Uterus (tissue), 4 donors: ENCODE measurements at places on chromosomes 1 and 21. TPM values are rescaled to one million over a fixed set of nuclear protein-coding genes. Genes with fewer than 3 reads are reported as not detected.

DNA sequence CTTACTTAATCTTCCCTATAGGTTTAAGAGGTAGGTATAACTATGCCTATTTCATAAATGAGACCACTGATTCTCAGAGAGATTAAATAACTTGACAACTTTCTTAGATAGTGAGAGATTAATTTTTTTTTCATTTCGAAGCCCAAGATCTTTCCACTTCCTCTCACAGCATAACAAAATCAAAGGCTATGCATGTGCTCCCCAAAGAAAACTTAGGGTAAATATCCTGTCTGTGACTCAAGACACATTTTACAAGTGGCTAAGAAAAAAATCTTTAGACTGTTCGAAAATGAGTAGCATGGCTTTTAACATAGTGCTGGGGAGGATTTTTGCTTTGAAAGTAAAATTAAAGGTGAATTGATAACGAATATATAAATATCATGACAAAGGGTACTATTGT lies 8.2 kb upstream of the C1orf141 start:
- H3K4me1 ChIP-seq: no peaks in the 10 kb centered on the region
- H3K4me3 ChIP-seq: no peak overlapping the region
- H3K27ac ChIP-seq: no peak overlapping the region
- H3K27me3 ChIP-seq: no peaks in the 10 kb centered on the region
- no peak for DNase-seq
- no peaks in the 10 kb centered on the region for H3K36me3 ChIP-seq

DNA sequence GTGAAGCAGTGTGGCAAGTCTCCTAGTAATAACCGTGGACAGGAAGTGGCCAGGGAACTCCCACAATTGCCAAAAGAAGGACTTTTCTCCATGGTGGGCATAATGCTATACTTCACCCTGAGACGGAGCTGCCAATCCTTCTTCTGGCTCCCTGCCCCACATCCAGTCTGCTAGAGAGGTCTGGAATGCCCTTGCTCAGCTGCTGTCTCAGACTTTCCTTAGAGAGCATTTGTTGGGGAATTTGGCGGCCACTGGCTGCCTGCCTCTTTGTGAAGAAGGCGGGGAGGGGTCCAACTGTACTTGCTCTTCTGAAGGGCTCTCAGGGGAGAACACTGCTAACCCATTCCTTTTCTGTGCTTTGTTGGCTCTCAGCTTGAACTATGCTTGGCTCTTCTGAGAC lies 123.7 kb upstream of the EDN2 start:
- H3K4me3 ChIP-seq: no peak overlapping the region
- H3K4me1 ChIP-seq: no peaks in the 10 kb centered on the region
- no peak overlapping the region for H3K27ac ChIP-seq
- no peaks in the 10 kb centered on the region for H3K27me3 ChIP-seq
- H3K36me3 ChIP-seq: no peaks in the 10 kb centered on the region

The ADAMTS5 gene
- 99.7 TPM for total RNA-seq

- H3K27ac ChIP-seq: no peak overlapping the region
- H3K27me3 ChIP-seq: no peaks in the 10 kb centered on the region
- H3K36me3 ChIP-seq: no peaks in the 10 kb centered on the region
Observed at GRCh38 chr1:240998024-240998423, 359.0 kb downstream of the RGS7 start.

- H3K27ac ChIP-seq: no peak within 1 kb of the TSS
- H3K4me1 ChIP-seq: no peaks in the 10 kb centered on the region
- H3K27me3 ChIP-seq: no peaks in the 10 kb centered on the region
- no peak for DNase-seq
- no peaks in the 10 kb centered on the region for H3K36me3 ChIP-seq
- no peak within 1 kb of the TSS for H3K4me3 ChIP-seq
Observed at GRCh38 chr1:68449901-68450300, at the start of gene RPE65. Gene RPE65, minus strand, starts transcription at chr1:68449954. Its CDS starts 49 bp downstream, at chr1:68449905.

- no peak overlapping the region for H3K27ac ChIP-seq
- H3K27me3 ChIP-seq: no peaks in the 10 kb centered on the region
- DNase-seq: no peak
- no peak overlapping the region for H3K4me3 ChIP-seq
- no peaks in the 10 kb centered on the region for H3K4me1 ChIP-seq
- H3K36me3 ChIP-seq: no peaks in the 10 kb centered on the region
Observed at GRCh38 chr21:46214478-46215340, 13.9 kb downstream of the LSS start.

- H3K27ac ChIP-seq: no peak overlapping the region
- H3K36me3 ChIP-seq: no peaks in the 10 kb centered on the region
- no peaks in the 10 kb centered on the region for H3K4me1 ChIP-seq
- DNase-seq: no peak
Observed at GRCh38 chr1:150256198-150256553, 1.4 kb upstream of the CA14 start.

DNA sequence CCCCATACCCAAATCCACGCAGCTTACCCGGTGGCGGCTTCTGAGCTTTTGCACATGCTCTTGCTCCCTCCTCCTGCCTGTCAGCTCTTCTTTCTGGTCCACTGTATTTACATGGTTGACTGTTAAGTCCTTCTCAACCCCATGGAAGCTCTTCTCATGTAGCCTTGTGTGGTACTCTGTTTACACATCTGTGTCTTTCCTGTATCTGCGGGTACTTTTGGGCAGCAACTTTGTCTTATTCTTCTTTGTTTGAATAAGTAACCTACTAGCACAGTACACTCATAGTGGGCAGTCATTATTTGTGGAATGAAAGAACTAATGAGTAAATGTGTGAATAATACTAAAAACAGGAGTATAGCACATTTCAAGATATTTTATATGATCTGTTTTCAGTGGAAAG lies 88.5 kb upstream of the GPR88 start:
- H3K4me3 ChIP-seq: no peak overlapping the region
- H3K4me1 ChIP-seq: no peaks in the 10 kb centered on the region
- no peak overlapping the region for H3K27ac ChIP-seq
- H3K36me3 ChIP-seq: no peaks in the 10 kb centered on the region
- no peak for DNase-seq

The FAM167B gene
- not detected for total RNA-seq

DNA sequence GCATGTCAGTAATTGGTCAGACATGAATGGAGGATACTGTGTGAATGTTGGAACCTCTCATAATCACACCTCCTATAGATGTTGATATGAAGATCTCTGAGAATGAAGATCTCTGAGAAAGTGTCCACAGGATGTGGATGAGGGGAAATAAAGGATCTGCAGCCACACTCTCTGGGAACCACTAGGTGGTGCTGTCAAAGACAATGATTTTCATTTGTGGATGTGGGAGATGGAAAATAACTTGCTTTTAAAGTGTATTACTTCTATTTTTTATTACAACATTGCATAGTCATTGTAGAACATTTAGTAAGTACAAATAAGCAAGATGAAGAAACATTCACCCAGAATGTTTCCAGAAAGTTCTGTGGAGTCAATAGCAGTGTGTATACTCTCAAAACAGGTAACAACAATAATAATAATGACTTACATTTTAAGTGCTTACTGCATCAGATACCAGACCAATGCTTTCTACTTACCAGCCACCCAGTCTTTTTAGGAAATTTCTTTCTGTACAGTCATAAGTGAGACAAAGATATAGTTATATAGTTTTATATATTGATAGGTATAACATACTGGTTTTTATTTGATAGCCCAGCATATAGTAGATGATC lies 128.2 kb downstream of the ATG4C start:
- no peak overlapping the region for H3K27ac ChIP-seq
- no peaks in the 10 kb centered on the region for H3K36me3 ChIP-seq
- no peak for DNase-seq
- H3K4me1 ChIP-seq: no peaks in the 10 kb centered on the region
- H3K4me3 ChIP-seq: no peak overlapping the region
- H3K27me3 ChIP-seq: no peaks in the 10 kb centered on the region

DNA sequence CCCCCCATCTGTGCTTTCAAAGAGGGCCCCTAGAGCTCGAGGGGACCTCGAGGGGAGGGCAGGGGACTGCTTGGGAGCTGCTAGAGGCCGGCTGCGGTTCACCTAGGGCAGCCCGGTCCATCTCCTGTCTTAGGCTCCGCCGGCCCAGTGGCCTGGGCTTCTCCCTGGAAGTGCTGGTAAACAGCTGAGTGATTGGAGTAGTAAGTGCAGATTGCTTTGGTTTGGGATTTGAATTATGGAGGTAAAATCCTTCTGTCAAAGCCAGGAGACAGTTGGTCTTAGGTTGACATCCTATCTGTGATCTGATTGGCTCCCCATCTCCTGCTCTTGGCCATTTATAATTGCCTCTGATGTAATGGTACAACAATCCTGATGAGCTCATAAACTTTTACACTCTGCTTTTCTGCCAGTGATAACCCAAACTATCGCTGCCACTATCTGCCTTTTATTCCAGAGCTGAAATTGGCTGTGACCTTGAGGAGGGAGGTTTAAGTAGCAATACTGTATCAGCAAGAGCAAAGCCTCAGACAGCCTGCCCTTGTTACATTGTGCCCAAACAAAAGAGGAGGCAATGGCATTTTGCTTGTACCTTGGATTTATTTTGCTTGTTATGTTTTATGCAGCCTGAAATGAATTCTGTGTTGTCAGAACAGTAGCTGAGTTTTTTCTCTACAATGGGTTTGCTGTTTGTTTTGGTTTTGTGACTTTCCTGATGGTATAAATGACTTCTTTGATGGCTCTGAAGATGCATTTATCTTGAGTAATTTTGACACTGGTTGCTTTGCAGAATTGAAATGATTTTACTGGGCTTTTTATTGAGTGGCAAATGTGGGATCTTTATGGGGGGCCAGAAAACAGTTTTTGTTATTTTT lies 2.4 kb downstream of the ARID1A start:
- no peaks in the 10 kb centered on the region for H3K27me3 ChIP-seq
- peak overlapping the region; percentile 98 for H3K4me3 ChIP-seq
- H3K4me1 ChIP-seq: peaks cover 22% of the 10 kb centered on the region
- peak; percentile 31 for DNase-seq

DNA sequence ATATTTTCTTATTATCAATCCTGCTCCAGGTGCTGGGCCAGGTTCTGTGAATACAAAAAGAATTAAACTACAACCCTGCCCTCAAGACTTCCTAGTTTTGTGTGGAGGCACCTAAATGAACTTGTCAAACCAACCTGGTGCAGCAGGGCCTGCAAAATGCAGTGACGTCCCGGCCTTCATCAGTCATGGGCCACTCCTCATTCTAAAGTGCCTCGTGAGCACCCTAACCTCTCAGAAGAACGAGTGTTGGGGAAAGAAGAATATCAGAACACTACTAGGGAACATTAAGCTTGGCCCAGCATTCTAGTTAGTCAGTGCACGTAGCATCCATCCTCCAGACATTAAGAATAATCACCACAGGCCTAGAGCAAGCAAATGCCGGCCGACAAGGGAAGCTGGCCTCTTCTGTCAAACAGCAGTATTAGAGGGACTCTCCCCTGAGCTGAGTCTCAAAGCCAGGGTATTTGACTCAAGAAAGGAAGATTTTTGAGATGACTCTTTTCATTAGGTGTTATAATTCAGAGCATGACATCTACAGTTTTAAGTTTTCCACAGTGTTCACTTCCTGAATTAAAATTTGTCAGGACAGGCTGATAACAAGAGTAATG lies 137.9 kb downstream of the SLC45A1 start:
- H3K4me3 ChIP-seq: no peak overlapping the region
- peak overlapping the region; percentile 94 for H3K27ac ChIP-seq
- no peak for DNase-seq
- H3K36me3 ChIP-seq: no peaks in the 10 kb centered on the region
- H3K27me3 ChIP-seq: no peaks in the 10 kb centered on the region

- no peaks in the 10 kb centered on the region for H3K27me3 ChIP-seq
- H3K36me3 ChIP-seq: no peaks in the 10 kb centered on the region
- no peak overlapping the region for H3K27ac ChIP-seq
Observed at GRCh38 chr21:38965910-38966504, 160.3 kb downstream of the ETS2 start.

DNA sequence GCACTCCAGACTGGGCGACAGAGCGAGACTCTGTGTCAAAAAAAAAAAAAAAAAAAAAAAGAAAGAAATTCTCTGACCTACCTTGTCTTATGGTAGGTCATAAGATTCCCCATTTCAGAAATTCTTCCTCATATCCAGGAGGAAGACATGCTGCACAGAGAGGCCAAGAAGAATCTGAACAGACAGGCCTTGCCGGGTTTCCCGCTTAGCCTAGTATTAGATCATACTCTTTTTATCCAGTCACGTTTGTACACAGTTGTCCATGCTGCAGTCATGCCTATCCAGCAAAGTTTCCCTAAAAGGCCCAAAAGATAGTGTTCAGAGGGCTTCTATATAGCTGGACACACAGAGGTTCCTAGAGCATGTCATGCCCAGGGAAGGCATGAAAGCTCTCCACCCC lies 93.6 kb upstream of the CHODL start:
- DNase-seq: no peak
- H3K4me3 ChIP-seq: no peak overlapping the region
- H3K4me1 ChIP-seq: no peaks in the 10 kb centered on the region

The ZBED6 gene
- 2.3 TPM for total RNA-seq
